ENCODE measurements at places on chromosomes 2 and 18.

DNA sequence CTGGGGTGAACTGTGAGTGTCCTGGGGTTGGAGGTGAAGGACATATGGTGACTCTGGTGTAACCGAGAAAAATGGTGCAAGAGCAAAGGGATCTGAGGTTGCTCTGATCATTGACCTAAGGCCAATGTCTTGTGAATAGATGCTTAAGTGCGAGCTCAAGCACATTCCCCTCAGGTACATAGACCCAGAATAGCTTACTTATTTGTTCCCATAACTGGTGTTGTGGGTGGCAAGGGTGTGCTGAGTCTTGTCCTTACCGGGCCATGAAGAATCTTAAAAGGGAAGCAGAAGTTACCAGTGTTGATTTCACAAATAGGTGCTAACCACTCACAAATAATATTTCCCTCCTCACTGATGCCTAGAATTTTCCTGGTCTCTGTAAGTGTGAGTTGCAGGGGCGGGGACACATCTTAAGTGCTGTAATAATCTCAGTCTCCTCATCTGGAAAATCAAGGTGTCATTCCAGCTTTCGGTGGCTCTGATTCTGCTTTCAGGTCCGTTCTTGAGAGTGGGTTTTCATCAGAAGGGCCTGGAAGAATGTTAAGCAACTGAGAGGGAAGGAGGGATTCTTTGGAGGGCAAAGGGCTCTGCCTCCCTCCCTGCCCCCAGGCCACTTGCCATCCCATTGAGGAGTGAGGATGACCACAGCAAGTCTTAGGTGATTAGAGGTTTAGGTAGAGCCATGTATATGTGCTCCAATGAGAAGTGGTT lies 54.9 kb downstream of the LIPG start:
- DNase-seq, result no peak

- no peak for DNase-seq
These were observed 38.4 kb downstream of the CYP26B1 start for GRCh38 chr2:72109291-72109690.

- DNase-seq, result no peak
These were observed 42.3 kb downstream of the IL1R2 start for GRCh38 chr2:102033750-102034682.

- DNase-seq, result peak; percentile 11
These were observed 1.3 kb downstream of the RAB10 start for GRCh38 chr2:26035090-26035743.

DNA sequence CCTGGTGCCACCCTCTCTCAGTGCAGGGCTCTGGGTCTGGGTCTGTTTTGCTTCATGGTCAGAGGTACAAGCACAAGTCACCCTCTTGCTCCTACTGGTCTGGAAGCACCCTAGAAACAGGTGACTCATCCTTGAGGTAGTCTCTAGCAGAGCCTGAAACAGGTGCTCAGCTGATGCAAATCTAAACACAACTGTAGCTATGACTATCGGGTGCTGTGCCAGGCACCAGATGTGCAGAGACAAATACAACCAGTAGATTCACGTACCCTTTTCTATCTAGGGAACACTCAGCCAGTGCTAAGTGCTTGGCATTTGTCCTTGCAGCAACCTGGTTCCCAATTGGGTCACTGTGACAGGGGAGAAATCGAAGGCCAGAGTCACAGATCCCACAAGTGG lies 140.9 kb upstream of the MYCN start:
- DNase-seq, result no peak

DNA sequence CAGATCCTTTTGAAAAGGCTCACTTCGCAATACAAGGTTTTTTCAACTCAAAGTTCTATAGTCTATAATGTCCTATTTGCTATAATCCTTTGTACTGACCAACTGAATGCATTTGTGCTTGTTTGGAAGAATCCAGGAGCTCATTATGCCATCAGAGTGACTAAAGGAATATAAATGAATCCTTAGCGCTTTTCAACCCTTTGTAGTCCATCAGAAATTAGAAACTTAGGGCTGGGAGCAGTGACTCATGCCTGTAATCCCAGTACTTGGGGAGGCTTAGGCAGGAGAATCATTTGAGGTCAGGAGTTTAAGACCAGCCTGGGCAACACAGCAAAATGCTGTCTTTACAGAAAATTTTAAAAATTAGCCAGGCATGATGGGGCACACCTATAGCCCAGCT lies 330.2 kb upstream of the CHAC2 start:
- DNase-seq, result no peak

DNA sequence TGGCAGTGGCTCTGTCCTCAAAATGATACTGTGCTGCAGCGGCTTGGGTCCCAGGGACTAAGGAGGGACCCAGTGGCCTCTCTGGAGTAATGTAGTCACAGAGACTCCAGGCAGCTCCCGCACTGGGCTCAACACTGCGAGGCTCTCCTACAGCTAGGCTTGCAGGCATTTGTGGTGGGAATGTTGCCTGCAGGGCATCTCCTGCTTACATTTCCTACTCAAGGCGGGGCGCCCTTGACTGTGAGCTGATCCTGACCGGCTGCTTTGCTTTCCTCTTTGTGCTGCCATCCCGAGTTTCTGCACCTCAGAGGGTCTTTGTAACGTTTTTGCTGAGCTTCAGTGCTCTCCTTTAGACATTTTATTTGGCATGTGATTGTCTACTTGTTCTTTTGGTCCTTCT lies 177.4 kb upstream of the FN1 start:
- no peak for DNase-seq

GRCh38 chr2:235711527-235711926 lies 217.7 kb downstream of the AGAP1 start:
- no peak for DNase-seq

- no peak for DNase-seq
These were observed 19.5 kb upstream of the CFAP36 start for GRCh38 chr2:55500025-55500424.

DNA sequence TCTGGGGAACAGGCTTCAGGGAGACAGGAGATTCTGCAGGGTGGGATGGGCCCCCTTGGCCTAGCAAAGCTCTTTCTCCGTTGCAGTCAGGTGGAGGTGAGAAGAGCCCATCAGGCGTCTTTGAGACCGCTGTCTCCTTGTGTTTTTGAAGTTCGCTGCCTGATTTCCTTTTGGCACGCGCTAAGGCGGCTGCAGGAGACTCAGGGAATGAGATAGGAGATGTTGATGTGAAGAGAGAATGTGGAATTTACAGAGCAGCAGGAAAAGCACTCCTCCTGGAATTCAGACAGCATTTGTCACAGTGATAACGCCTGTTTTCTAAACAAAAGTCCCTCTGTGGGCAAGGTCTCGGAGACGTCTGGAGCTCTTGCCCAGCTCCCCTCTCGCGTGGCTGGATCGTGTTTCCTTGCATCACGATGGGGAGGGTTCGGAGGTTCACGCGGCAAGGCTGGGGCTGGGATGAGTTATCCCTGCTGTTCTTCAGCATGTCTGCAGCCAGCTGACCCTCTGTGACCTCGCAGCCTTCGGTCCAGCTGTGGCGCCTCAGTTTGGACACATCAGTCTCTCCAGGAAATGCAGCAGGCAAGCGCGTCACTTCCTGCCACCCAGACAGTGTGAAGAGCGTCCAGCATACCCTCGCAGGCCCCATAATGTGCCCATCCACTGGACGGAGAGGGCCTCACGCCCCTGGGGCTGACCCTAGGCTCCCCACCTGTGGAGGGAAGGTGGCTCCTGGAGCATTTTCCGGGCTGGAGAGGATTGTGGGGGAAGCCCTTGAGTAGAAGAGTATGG lies 30.2 kb downstream of the GLI2 start:
- DNase-seq, result no peak

GRCh38 chr2:177394594-177394973 lies 2.0 kb downstream of the AGPS start:
- no peak for DNase-seq

DNA sequence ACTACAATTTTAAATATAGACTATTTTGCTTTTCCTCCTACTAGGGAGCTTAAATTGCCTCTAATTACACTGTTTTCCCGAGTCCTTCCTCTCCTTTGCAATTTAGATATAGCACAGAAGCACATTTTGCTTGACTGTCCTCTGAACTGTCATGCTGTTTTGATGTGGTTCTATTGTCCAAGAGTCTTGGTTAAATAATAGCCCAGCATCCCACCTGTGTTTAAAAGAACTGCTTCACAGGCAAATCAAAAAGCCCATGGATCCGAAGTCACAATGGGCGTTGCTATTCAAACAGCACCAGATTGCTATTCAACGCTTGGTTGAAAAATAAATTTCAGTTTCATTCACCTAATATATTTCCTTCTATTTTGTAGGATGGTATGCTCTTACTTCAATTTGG lies 22.3 kb upstream of the ACTR3 start:
- DNase-seq, result no peak

- DNase-seq, result no peak
These were observed 11.6 kb downstream of the KCNH7 start for GRCh38 chr2:162826921-162827320.

GRCh38 chr2:105454801-105455485 lies 56.1 kb upstream of the FHL2 start:
- peak; percentile 79 for DNase-seq

GRCh38 chr2:68643011-68643873 lies at the start of gene PROKR1:
Gene PROKR1, plus strand, starts transcription at chr2:68643579. Its CDS starts 2,243 bp downstream, at chr2:68645822.
- DNase-seq, result peak; percentile 36

GRCh38 chr2:239381709-239382134 lies 19.1 kb downstream of the HDAC4 start:
- peak; percentile 36 for DNase-seq

DNA sequence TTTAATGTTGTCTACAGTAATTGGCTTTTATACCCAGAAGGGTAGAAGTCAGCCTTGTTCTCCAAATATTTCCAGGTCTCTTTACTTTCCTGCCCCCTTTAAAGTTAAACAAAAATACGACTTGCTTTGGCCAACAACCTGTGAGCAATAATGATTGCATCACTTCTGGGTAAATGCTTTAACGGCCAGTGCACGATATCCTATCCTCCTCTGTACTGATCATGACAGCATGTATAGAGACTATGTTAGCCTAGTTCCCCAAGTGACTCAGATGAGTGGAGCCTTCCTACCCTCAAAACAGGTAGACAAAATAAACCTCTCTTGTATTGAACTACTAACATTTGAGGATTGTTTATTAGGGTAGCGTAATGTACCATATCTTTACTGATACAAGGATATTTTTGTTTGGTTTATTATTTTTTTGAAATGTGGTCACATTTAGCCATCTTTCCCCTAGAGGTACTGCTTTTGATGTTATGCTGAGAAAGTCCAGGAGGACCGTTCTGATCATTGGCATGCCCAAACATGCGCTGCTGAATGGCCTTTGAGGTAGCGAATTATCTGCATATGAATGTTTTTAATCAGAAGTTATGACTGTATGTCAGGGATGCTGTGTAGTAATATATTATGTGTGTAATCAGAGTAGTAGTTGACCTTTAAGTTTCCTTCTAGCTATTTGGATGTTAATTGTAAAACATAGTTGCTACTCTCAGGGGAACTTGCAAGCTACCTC lies 262.6 kb upstream of the DCC start:
- no peak for DNase-seq

DNA sequence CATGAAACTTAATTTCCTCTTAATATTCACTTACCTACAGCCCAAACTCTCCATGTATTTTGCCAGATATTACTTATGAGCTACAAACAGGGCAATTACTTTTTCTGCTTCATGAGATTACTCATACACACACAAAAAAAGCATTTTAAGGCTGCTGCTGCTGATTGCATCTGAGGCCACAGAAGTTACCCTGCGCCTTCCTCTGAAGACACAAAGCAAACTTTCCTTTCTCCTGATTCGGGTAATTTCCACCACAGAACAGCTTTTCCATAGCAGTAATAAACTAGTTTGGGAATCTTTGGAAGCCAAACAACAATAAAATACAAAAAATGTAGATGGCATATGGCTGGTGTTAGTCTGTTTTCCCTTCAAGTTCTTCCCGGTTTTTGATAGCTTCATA lies 6.2 kb downstream of the TTC32 start:
- DNase-seq, result no peak

DNA sequence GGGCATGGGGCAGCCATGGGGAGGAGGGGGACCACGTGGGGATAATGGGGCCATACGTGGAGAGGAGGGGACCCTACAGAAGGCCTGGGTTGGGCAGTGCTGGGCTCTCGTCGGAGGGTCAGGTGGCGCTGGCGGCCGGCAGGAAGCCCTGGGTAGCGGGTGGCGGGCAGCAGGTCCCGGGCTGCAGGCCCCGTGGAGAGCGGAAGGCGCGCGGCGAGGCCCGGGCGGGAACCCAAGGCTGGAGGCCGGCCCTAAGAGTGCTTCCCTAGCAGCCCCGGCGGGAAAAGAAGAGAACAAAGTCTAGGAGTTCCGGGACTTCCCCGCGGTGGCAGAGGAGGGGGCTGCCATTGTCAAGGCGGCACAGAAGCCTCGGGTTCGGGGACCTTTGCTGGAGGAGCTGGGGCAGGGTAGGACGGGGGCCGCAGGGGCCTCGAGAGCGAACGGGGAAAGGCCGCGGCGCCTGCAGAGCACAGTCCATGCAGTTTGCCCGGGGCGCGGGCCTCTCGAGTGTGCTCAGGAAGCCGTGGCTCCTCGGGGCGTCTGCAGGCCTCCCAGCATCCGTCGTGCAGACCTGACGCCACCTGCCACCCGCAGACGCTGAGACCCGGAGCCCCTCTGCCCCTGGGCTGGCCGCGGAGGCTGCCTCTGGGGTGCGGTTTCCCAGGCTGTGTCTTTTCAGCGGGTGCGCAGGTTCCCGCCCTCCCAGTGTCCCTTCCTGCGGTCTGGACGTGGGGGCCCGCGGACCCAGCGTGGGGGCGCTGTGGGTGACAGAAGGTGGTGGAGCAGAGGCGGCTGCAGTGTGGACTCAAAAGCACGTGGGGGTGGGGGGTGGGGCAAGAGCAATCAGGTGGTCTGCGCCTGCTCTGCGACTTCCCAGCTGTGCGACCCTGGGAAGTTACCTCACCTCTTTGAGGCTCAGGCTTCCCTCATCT lies 19.4 kb upstream of the NCL start:
- DNase-seq, result peak; percentile 77

DNA sequence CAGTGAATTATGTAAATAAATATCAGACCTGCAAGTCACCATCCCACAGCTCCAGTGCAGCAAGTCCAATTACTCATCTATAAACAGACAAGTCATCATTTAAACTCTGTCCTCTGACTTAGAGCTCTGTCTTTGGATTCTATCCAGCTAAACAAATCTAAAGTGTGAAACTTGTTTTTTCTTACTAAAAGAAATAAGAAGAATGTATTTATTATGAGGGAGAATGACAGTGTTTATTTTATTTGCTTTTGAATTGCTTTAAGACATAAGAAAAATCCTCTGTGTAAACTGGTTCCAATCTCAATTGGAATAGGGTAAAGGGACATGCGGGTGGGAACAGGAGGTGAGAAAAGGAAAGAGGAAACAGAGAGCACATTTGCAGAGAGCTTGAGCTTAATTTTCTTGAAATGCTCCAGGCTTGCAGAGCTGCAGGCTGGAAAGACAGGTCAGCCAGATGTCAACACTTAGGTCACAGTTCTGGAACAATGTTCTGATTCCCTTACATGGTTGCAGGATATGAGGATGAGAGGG lies 355.8 kb downstream of the MEIS1 start:
- no peak for DNase-seq

GRCh38 chr2:118940486-118941120 lies 1.4 kb upstream of the MARCO start:
- peak; percentile 65 for DNase-seq

GRCh38 chr2:121649149-121649595 lies at the start of gene CLASP1:
Gene CLASP1, minus strand, starts transcription at chr2:121649462. Its CDS starts 43,567 bp downstream, at chr2:121605895.
- no peak for DNase-seq

GRCh38 chr2:127957240-127957639 lies 70.6 kb downstream of the SAP130 start:
- DNase-seq, result no peak

All from common myeloid progenitor, CD34-positive (primary cell).